ENCODE measurements at places on chromosomes 2 and 18.
A peak's percentile ranks its signal among the peaks of the same experiment; 100 is the strongest.

DNA sequence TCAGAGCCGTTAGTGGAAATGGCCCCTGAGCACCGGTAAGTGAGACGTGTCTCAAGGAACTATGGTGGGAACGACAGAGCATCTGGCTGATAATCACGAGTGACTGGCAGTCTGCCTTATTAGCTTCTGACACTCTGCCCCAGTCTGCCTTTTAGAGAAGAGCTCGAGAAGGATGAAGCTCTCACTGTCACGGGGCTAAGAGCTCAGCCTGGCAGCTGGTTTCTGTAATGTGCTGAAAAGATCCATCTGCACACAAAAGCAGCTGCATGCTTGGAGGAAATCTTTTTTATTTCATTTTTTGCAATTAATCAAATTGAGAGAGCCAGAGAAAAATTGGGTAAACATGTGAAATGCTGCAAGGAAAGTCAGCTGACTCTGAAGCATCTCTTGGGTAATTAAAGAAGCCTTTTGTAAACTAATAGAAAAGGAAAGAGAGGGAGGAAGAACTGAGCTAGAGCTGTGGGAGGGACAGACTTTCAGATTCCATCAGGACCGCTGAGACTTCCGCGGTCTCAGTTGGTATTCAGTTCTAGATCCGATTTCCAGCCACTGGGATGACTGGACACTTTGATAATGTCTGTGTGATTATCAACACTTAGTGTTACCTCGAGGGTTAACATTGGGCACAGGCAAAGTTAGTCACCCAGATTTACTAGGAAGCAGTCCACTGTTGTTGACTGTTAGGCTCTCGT, 24.4 kb downstream of the MBP start:
- no peak for DNase-seq

DNA sequence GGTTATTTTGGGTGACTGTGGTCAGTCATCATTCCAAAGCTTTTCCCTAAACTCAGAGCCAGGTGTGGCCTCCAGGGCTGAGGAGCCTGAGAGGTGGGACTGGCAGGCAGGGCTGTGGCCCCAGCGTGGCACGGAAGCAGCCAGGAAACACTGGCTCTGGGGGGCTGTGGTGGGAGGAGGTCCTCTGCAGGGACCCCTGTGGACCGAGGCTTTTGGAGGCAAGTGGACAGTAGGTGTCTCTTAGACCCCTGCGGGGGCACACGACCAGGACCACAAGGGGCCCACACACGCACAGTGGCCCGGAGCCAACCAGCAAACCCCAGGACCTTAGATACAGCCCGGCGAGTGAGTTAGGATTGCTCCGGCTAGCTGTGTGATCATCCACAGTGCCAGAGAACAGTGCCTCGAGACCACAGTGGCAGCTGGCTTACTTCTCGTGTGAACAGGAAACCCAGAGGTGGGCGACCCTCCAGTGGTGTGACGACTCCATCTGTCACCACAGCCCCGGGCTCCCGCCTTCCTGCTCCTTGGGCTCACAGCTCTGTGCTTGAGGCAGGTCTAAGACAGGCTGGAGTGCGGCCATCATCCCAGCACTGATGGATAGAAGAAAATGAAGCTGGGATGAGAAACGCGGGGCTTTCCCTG, 1.6 kb upstream of the RTP5 start:
- DNase-seq, result no peak

- peak; percentile 28 for DNase-seq
Measured at GRCh38 chr2:24926602-24927252, 6.7 kb upstream of the ADCY3 start.

GRCh38 chr2:25030702-25031101, 11.2 kb upstream of the EFR3B start:
- DNase-seq, result no peak

DNA sequence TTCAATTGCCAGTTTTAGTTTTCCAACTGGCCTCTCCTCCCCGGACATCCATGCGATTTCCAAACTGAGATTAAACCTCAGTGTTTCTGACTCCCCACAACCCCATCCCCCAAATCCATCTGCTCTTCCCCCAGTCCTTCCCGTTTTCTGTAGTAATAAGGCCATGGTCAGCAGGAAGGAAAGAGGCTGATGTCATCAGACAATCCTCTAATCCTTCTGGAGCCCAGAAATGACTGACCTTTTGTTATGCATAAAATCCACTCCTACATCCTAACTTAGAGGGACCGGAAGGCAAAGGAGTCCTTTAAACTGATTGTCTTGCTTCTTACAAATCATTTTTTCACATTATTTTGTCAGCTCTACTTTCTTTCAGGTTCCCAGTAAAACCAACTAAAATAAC, 155.8 kb downstream of the INO80D start:
- DNase-seq, result no peak

DNA sequence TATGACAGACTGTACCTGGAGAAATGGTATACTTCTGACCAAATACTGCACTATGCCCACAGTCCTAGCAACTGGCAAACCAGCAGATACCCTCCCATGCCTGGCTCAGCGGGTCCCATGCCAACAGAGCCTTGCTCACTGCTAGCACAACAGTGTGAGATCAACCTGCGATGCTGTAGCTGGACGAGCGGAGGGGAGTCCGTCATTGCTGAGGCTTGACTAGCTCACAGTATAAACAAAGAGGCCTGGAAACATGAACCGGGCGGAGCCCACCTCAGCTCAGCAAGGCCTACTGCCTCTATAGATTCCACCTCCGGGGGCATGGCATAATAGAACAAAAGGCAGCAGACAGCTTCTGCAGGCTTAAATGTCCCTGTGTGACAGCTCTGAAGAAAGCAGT, 93.2 kb upstream of the CAB39 start:
- no peak for DNase-seq
